ENCODE measurements at places on chromosomes 13 and 19. TPM values are rescaled to one million over a fixed set of nuclear protein-coding genes. Genes with fewer than 3 reads are reported as not detected.

DNA sequence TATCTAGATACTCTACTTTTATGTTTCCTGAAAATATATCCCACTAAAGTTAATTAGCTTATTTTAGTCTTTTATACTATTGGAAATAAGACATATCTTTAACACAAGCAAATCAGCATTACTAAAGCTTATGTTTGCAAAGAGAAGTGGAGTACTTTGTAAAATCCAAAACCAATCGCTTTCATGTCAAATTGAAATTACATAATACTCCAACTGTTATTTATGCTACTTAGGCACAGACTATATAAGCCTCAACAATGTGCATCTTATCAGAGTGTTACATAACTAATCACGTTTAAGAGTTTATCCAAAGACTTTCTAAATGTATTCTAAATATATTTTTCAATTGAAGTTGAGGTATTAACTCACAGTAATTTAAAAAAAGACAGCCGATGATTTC, 200.0 kb downstream of the PCDH20 start:
- no peak for DNase-seq

DNA sequence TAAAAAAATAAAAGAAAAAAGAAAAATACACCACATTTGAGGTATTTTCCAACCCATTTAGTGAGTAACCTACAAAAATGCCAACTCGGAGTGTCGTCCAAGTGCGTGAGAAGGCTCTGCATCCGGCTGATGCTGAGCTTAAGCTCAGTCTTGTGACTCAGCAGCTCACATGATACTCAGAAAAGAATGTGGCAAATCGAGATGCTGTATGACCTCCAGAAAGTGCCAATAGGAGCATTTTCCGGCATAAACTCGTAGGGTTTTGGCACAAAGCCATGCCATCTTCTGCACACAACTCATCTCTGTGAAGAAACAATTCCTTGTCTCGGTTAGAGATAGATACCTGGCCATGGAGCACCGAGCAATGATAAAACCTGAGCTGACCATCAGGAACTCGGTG, 58.5 kb downstream of the TRPM4 start:
- peak; percentile 49 for DNase-seq

DNA sequence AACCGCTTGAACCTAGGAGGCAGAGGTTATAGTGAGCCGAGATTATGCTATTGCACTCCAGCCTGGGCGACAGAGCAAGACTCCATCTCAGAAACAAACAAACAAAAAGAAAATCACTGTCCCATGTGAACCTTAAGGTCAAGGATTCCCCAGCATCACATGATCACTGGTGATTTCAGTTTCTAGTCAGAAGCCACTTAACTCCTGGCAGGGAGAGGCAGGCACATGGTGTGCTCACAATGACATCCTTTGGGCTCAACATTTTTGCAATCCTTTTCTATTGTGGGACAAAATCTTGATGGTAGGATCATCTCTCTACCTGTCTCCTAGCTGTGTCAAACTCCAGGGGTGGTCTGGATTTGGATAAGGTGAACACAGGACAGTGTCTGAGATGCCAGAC, 12.1 kb downstream of the AKAP8 start:
- DNase-seq: no peak

DNA sequence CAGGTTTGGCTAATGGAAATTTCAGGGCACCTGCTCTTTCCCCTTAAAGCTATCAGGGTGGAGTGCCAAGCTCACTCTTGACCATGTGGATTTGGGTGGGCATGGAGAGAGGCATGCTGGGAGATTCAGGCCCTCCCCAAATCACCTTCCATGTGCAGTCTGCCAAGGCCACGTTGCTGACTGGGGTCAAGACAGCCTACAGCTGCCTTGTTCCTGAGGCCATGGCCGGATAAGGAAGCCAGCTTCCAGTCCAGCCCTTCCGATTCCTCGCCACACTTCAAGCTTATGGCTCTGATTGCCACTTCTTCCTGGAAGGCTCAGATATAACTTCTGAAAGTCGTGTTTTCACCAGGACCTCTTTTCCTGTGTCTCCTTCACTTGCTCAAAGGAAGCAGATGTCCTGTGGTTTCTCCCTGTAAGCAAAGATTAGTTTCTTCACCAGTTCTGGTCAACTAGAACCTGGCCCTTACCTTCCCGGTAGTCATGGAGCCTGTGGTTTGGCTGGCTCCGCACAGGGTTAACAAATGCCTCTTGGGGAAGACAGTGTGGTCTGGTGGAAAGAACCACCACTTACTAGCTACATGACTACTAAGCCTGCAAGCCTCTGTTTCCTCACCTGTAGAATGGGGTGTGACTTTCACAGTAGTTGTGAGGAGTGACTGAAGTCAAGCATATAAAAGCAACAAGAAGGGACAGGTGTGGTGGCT, 16.1 kb upstream of the TPT1 start:
- DNase-seq: no peak

DNA sequence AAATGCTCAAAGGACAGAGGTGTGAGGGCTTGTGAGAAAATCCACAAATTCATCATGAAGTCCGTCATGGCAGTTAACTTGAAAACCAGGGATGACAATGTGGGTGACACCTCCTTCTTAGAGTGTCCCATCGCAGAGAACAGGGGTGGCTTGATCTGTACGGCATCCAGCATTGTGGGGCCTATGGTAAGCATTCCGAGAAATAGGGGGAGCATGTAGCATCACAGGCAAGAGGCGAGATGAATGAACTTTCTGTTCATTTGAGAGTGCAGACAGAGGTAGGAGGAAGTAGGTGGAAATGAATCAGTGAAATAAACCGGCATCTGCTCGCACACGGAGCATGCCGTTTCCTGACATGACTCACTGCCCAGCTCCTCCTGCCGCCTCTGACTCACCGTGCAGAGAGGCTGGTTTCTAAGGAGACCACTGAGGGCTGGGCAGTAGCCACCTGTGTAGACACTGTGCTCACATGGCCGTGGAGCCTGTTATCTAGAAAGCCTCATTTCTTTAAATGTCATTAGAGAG, 339.0 kb downstream of the RFC3 start:
- DNase-seq: peak; percentile 88

CALM3 gene
- 244 TPM for total RNA-seq

CEACAM3 gene
- 0.93 TPM for total RNA-seq

DNA sequence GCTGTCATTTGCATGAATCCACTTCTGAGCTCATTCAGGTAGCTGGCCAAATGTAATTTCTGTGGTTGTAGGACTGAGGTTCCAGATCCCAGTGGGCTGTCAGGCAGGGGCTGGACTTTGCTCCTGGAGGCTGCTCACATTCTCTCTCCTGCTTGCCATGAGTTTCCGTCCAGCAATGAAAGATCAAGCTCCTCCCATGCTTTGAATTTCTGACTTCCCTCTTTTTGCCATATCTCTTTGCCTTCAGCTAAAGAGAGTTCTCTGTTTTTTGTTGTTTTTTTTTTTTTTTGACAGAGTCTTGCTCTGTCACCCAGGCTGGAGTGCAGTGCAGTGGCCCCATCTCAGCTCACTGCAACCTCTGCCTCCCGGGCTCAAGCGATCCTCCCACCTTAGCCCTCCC, 76.9 kb downstream of the ING1 start:
- no peak for DNase-seq

SYNGR4 gene
- not detected for total RNA-seq

Measured in posterior vena cava (tissue), 2 donors.